ENCODE measurements at places on chromosomes 6 and 20. TPM values are rescaled to one million over a fixed set of nuclear protein-coding genes. Genes with fewer than 3 reads are reported as not detected.
A peak's percentile ranks its signal among the peaks of the same experiment; 100 is the strongest.

The ORC3 gene
- 23.3 TPM for total RNA-seq

The MYMX gene
- 0.34 TPM for total RNA-seq

DNA sequence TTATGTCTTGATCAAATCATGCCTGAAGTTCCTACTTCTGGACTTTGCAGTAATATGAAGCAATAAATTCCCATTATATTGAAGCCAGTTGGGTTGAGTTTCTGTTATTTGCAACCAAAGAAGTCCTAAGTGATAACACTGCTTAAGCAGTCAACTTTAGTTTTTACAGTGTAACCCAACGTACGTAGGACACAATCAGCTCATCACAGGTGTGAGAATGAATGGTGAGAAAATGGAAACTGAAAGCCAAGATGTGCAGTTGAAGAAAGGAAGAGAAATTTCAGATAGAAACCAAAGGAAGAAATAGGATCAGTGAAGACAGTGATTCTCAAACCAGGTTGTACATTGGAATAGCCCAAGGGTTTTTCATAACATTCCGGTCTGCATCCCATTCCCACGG, 211.4 kb upstream of the ZFP64 start:
- DNase-seq = no peak

The DLGAP4 gene
- 61.5 TPM for total RNA-seq

The RSPO3 gene
- total RNA-seq = 12.9 TPM

The MAFB gene
- total RNA-seq = 29.8 TPM

GRCh38 chr20:18548465-18548864, 18.8 kb upstream of the SMIM26 start:
- DNase-seq = no peak

DNA sequence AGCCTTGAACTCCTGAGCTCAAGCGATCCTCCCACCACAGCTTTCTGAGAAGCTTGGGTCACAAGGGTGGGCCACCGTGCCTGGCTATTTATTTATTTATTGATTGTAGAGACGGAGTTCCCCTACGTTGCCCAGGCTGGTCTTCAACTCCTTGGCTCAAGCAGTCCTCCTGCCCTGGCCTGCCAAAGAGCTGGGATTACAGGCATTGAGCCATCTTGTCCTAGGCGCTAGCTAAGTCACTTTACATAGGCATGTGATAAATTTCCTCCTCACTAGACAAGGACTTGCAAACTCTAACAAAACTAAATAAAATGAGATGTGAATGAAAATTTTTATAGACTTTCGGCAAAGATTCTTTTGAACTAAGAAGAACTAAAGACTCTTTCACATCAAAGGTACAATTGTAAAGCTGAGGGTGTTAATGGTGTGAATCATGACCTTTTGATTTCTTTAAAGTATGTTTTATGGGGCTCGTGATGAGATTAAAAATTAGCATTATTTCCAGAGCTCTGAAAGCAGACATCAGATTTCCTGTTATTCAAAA, 212.0 kb downstream of the CLVS2 start:
- no peak for DNase-seq

GRCh38 chr6:135269481-135269891, 88.4 kb downstream of the MYB start:
- DNase-seq = no peak

- DNase-seq = no peak
Observed at GRCh38 chr20:58573986-58574385, 58.8 kb upstream of the APCDD1L start.

DNA sequence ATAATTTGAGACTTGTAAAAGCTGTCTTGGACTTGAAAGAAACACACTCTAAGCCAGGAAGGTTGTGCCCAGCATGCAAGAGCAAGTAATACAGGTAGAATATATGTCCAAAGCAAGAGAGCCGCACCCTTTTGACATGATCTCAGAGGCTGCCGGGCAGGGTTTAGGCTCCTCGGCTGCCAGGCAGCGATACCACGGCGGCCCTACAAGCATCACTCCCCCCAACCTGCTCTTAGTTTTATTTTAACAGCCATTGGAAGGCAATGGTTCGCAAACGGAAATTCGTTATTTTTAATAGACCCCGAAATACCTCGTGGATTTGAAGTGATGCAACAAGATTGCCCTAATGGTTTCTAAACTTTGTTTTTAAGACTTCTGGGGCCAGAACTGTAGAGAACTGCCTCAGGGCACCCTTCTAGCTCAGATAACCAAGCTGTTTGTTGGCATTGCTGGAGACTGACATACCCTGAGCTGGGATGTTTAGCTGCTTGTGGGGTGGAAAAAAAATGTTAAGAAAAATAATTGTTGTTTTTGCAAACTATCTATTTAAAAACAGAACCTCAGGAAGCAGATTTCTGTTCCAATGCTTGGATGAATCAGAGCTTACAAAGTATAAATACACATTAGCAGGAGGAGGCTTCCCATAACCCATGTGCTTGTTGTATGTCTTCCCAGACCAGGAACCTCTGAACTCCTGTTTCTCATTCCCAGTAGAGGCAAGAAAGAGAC, 39.0 kb downstream of the JAG1 start:
- no peak for DNase-seq

- DNase-seq = no peak
Observed at GRCh38 chr6:153662982-153663381, 376.1 kb upstream of the OPRM1 start.

The COX4I2 gene
- total RNA-seq = 13.5 TPM

- DNase-seq = no peak
Observed at GRCh38 chr6:123945386-123945785, 141.7 kb downstream of the NKAIN2 start.

DNA sequence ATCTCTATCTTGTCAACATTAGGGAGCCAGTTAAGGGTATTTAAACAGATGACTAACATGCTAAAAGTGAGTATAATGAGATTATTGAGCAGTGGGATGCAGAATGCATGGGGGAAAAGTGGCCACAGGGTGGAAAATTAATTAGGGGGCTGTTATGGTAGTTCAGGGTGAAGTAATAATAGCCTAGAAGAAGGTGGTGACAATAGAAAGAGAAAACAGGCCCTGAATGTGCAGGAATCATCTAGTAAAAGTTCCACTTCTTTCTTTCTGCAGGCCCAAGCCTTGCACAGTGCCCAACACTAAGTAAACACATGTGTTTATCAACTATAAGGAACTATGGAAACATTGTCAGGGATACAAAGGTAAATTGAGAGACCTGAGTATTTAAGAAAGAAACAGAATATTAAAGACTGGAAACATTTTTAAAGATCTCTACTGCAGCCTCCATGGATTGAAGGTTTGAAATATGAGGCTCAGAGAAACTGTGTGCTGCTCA, 7.1 kb upstream of the MYB start:
- no peak for DNase-seq

DNA sequence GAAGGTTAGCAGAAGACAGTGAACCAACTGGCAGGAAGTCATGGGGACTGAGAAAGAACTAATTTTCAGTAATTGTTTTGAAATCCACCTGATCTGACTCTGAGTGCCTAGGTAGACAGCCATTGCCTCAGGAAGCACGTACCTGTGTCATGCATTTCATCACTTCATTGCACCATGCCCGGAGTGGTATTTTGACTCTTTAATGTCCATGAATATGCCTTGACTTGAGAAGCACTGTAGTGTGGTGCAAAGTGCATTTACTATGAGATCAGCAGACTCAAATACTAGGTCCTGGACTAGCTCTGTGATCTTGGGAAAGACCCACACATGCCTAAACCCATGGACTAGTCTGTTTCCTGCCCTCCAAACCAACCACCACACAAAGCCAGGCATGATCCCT, 370.9 kb upstream of the MARCKS start:
- DNase-seq = no peak

GRCh38 chr20:60428651-60429050, 470.4 kb downstream of the CDH26 start:
- no peak for DNase-seq

The CYP24A1 gene
- total RNA-seq = 0.64 TPM

DNA sequence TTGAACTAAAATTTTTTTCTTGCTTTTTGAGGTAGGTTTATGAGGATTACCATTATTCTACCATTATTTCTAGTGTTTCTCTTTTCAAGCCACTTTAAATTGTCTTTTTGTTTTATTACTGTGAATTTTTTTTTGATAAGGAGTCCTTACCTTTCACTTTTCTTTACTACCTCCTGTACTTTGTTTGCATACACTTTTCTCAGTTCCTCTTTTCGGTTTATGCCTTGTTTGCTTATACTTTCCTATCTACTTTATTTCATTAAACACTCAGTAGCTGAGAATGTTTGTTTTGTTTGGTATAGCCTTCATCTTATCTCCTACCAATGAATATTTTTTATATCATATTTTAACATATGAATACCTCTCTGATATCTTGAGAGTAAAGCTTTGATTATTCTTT, 147.9 kb downstream of the TFAP2B start:
- DNase-seq = no peak

- DNase-seq = no peak
Observed at GRCh38 chr20:45315672-45316071, 7.6 kb upstream of the MATN4 start.

The FOXA2 gene
- total RNA-seq = 39.8 TPM

DNA sequence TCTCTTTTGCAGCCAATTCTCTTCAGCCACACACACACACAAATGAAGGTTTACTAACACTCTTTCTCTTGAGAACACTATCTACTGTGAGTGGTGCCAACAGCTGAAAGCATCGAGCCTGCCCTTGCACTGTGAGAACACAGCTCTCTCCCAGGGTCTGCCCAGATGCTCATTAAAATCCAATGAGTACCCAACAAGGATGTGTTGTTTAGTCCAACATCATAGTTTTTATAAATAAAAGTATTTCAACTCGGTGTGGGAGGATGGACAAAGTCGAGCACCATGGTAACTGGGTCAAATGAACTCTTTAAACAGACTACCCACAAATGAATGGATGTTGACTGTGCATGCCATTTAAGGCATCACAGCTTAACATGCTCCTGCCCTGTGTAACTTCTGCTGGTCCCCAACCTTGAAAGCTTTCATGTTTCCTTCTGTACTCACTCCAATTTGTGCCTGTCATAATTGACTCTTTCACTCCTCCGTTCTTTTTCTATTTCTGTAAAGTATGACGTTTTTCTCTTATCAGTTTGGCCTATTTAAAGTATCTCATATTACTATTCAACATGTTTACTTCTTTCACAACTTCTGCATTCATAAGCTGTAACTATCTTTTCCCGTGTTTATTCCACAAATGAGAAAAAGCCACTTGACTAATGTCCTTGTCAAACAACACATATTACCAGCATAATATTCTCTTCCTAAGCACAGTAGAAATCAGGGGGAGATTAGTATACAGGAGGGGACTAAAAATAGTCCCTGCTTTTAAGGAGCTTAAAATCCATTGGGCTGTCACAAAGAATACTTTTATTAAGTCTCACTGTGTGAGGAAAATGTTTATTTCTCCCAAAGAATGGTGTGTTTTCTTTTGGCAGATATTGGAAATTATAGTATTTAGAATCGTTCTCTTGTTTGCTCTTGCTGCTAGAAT, 215.4 kb downstream of the RFPL4B start:
- DNase-seq = peak; percentile 74

The PLCB1 gene
- 8.8 TPM for total RNA-seq

The CYP39A1 gene
- total RNA-seq = 11.8 TPM

The NOTCH4 gene
- total RNA-seq = 37.0 TPM

DNA sequence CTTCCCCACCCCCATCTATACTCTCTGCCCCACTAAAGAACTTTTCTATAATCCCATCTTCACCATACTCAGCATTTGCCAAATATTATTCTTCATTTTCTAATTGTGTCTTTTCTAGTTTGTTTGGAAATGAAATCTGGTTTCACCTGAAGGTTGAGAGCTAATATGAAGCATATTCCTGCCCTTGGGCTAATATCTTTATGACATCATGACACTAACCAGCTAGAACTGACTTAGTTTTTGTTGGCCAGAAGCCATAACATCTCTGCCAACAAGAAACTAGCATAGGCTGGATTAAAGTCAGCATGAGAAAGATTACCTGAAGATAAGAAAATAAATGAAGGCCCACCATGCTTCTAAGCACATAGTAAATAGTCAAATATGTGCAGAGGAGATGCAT, 16.7 kb downstream of the UNC5CL start:
- DNase-seq = no peak

All from left lung (tissue), 14 donors.